ENCODE measurements at places on chromosomes 4 and X.
A peak's percentile ranks its signal among the peaks of the same experiment; 100 is the strongest.

- peak; percentile 79 for DNase-seq
These were observed 20.4 kb downstream of the PIN4 start for GRCh38 chrX:72201836-72202536.

DNA sequence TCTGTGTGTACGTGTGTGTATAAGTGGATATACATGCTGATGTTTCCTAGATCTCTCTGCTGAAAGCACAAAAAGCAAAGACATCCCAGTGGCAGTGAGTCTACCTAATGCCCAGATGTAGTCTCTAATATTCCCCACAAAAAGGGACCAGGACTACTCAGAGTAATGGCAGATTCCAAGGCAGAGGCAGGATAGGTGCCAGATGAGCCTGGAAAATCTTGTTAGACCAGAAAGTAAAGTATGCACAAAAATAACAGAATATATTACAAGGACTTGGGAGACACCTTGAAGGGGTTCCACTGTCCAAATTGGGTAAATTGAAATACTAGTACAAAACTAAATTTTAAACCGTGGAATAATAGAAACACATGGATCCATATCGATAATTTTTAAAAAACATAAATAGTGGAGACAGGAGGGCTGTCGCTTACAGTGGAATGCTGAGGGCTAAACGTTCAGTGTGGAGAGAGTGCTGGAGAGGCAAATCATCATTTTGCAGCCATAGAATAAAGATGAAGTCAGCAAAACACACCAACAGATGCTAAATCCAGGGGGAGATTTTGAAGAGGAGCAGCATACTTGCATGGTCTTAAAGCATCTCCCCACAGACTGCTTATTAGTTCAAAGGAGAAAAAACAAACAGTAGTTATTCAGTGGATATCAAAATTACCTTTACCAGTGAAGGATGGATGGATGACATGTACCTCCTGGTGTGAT is 123.4 kb upstream of the TSPAN5 start:
- DNase-seq: no peak

GRCh38 chrX:13994104-13994503 is 35.6 kb downstream of the GEMIN8 start:
- no peak for DNase-seq

GRCh38 chr4:38310446-38311043 is 350.3 kb downstream of the PTTG2 start:
- DNase-seq: no peak

DNA sequence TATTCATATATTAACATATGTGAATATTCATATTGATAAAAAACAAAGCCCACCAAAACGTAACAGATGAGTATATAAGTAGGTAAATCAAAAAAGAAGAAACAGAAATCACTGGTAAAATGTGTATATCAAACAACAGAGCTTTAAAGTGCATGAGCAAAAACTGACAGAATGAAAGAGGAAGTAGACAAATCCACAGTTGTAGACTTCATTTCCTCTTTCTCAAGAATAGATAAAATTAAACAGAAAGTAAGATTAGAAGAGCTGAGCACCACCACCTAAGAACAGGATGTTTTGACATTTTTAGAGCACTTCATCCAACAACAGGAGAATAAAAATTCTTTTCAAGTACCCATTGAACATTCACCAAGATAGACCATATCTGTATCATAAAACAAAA is 64.6 kb downstream of the CNKSR2 start:
- DNase-seq: no peak

- DNase-seq: no peak
These were observed 11.7 kb upstream of the CLDN34 start for GRCh38 chrX:9955506-9955905.

All from NCI-H460 (cell line).